EL (cell line): ENCODE measurements at places on chromosomes 7 and 10.

GRCh38 chr7:11776039-11776438, 56.0 kb downstream of the THSD7A start:
- no peak for DNase-seq

GRCh38 chr10:82294874-82295378, 419.9 kb downstream of the NRG3 start:
- no peak for DNase-seq

- DNase-seq: no peak
These were observed 83.3 kb upstream of the CREB5 start for GRCh38 chr7:28328822-28329660.

- DNase-seq: peak; percentile 63
These were observed 365.8 kb downstream of the BBS9 start for GRCh38 chr7:33495207-33495606.

DNA sequence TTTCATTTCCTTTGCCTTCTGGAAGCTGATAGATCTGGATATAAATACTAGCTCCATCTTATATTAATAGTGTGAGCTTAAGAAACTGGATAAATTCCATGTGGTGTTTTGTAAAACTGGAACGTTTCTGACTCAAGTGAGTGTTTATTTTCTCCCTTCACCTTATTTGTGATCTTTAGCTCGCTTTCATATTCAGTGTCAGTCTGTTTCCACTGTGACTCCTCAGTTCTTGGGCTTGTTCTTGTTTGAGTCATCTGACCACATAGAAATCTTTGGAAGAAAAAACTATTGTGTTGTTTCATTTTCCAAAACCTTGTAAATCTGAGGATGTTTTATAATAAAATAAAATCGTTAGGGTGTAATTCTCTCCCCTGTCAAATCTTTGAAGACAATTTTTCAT, 186.4 kb downstream of the POLR1F start:
- DNase-seq: peak; percentile 76

DNA sequence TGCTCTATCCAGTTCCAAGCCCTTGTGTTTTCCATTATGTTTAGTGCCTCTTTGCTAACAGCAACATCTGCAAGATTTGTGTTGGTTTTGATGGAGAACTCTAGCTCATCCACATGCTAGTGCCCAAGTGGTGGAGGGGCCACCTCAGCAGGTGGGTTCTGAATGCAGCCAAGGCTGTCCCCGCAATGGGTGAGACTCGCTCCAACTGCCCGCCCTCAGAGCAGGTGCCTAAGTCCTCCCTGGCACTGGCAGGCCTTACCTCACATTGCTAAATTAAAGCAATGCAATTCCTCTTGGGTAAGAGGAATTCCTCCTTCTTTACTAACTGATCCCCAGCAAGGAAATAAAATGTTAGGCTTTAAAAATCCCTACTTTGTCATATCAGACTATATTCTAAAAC, 146.8 kb downstream of the ADCY1 start:
- no peak for DNase-seq

DNA sequence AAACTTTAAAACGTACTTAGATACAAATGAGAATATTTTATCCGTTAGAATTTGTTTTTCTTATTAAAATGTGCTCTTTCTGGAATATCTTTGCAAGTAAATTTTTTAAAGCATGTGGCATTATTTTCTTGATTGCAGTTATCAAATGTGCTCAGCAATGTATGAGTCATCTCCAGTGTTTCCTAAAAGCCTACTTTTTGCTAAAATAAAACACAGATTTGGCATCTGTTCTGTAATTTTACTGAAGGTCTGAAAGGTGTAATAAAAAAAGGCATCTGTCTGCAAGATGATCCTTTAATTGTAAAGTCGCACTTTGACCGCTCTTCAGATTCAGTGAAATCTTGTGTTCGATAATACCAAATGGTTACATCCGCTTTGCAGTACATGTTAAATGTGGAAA, 3.4 kb downstream of the GNAT3 start:
- no peak for DNase-seq

GRCh38 chr10:114347241-114347640, 57.1 kb downstream of the AFAP1L2 start:
- DNase-seq: peak; percentile 17

DNA sequence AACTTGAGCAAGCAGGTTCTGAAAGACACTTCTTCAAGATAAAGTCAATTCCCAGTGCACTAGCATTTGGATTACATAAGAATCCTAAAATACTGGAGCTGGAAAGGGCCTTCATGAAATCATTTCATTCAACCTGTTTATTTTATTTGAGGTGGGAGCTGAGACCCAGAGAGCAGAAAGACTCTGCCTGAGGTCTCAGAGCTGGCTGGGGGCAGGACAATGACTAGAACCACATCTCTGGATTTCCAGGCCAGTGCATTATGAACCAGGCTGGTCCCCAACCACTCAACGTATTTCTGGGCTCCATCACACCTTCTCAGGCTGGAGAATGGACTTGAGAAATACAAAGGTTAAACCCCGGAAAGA, 8.4 kb downstream of the ANXA11 start:
- DNase-seq: no peak

- DNase-seq: peak; percentile 81
These were observed 210.4 kb downstream of the SKIDA1 start for GRCh38 chr10:21314906-21315644.

GRCh38 chr7:149457766-149458165, 3.1 kb downstream of the ZNF777 start:
- no peak for DNase-seq

- no peak for DNase-seq
These were observed 38.6 kb downstream of the IL6 start for GRCh38 chr7:22765609-22766008.

DNA sequence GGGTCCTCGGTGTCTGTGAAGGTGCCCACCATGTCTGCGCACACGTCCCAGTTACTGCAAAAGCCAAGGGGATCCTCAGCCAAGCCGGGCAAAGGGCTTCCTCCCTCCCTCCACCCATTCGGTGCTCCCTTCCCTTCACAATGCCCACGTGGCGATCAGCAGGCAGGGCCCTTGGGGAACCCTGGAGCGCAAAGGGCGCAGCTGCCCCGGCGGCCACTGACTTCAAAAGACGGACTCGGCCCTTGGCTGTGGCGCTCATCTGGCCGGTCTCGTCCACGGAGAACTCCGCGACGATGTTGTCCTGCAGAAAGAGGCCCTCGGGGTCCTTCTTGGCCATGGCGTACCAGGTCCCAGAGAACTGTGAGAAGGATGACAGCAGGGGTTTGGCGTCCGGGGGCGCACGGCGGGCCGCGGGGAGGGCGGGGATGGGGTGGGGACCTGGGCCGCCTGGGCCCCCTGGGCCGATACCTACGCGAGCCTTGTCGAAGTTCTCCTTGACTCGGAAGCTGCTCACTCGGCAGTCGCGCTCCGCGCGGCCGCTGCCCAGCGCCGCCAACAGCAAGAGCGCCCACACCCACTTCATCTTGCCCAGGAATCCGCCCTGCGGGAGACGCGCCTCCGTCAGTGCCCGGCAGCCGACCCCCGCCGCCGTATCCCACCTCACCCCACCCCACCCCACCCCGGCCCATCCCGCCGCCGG, 439 bp downstream of the RBP4 start:
- peak; percentile 35 for DNase-seq

- DNase-seq: no peak
These were observed 117.5 kb upstream of the UNC5B start for GRCh38 chr10:71094712-71095390.

GRCh38 chr7:32905175-32905662, 13.7 kb upstream of the KBTBD2 start:
- DNase-seq: peak; percentile 82

- no peak for DNase-seq
These were observed 13.5 kb downstream of the MACROH2A2 start for GRCh38 chr10:70066190-70066589.

DNA sequence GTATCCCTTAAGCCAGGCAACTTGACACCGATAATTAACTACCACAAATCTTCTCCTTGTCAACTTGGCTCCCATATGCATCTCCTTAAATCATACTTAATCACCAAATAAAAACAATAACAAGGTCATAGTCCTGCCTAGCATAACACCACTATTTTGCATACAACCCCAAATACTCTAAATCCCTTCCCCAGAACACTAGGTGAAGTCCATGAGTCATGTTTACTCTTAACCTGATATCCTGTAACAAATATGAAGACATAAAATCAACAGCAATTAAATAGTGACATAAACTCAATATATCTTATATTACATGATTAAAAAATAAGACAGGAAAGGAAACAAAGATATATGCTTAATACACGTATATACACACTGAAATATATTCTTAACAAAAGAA, 362.0 kb downstream of the ETV1 start:
- no peak for DNase-seq
